ENCODE measurements at places on chromosomes 3 and 15.

- no peak for DNase-seq
Measured at GRCh38 chr15:69810431-69811354, 287.0 kb downstream of the TLE3 start.

GRCh38 chr3:26967501-26967900 is 344.9 kb downstream of the LRRC3B start:
- no peak for DNase-seq

- DNase-seq, result no peak
Measured at GRCh38 chr3:81354119-81354518, 407.3 kb downstream of the GBE1 start.

- DNase-seq, result no peak
Measured at GRCh38 chr15:41659855-41660234, 360 bp upstream of the MGA start.

DNA sequence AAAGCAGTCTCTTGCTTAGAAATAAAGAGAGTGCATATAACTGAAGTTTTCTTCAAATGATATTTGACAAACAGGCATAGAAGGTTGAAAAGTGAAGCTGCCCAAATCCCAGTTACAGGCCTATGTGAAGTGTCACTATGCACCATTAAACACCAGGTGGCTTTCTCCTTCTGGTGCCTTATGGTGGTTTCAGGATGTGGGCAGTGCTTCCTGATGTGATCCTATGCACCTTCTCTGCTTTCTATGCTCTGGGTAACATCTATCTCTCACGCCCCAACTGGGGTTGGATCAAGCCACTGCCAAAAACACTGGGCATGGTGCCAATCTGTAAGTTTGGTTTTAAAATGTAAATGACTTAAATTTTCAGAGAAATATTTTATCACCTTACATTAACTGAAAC is 744.7 kb downstream of the TUSC7 start:
- no peak for DNase-seq

DNA sequence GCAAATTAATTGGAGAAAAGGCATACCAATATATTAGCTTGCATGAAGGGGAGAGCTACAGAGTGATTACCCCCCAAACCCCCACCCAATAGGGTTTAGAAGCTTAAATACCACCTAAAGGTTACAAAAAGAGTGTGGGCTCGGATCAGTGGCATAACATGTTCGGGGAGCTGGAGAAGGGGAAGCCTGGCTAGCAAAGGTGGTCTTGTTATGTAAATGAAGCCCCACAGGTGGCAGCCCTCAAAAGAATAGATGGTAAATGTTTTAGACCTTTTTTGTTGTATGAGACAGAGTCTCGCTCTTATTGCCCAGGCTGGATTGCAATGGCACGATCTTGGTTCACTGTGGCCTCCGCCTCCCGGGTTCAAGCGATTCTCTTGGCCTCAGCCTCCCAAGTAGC is 10.9 kb upstream of the PXK start:
- no peak for DNase-seq

DNA sequence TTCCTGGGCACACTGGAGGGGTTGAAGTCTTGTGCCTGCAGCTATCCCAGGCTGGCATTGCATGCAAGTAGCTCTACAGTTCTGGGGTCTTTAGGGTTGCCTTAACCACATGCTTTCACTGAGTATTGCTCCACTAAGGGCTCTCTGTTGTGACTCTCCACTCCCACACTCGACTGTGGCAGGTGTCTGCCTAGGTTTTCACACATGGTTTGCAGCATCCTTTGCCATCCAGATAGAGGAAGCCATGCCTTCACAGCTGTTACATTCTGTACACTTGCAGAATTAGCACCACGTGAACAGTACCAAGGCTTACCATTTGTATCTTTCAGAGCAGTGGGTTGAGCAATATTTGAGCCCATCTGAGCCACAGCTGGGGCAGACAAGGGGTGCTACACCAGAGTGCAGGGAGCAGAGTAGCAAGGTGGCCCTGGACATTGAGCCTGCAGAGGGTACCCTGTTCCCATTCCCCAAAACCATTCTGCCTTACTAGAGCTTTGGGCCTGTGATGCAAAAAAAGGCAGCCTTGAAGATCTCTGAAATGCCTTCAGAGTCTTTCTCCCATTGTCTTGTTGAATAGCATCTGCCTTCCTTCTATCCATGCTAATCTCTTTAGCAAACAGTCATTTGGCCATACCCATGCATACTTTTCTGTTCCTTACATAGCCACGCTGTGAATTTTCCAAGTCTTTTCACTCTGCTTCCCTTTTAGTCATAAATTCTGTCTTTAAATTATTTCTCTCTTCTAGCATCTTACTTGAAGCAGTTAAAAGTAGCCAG is 95.2 kb upstream of the PLCL2 start:
- no peak for DNase-seq

- no peak for DNase-seq
Measured at GRCh38 chr3:62888180-62888579, 13.0 kb upstream of the CADPS start.
